ENCODE measurements at places on chromosomes 3 and 15. TPM values are rescaled to one million over a fixed set of nuclear protein-coding genes. Genes with fewer than 3 reads are reported as not detected.

GPR176 gene
- 0.16 TPM for total RNA-seq

FBXO40 gene
- total RNA-seq: not detected

FMN1 gene
- total RNA-seq: not detected

MCTP2 gene
- total RNA-seq: 18.3 TPM

DNA sequence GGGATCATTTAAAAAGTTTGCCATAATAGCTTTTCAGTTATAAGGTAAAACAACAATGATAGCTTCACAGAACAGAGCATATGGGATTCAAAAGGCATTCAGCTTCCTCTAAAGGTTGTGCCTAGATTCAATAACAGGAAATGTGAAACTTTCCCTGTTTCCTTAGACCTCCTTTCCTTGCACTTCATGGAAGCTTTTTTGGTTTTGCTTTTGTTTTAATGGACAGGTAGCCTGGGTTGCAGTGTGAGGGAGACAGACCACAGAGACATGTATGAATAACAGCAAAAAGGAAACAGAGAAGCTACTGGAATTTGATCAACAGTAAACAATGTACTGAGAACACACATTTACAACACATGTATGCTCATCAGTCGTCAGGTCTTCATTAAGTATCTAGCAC lies 2.3 kb upstream of the TNFAIP8L3 start:
- H3K27me3 ChIP-seq: peaks cover 60% of the 10 kb centered on the region
- H3K4me1 ChIP-seq: peaks cover 12% of the 10 kb centered on the region
- H3K36me3 ChIP-seq: no peaks in the 10 kb centered on the region
- no peak overlapping the region for H3K4me3 ChIP-seq
- DNase-seq: no peak
- no peak overlapping the region for H3K27ac ChIP-seq

GRCh38 chr3:148089171-148089570 lies 608.5 kb upstream of the AGTR1 start:
- H3K36me3 ChIP-seq: no peaks in the 10 kb centered on the region
- no peak overlapping the region for H3K4me3 ChIP-seq
- H3K27ac ChIP-seq: no peak overlapping the region
- DNase-seq: no peak
- no peaks in the 10 kb centered on the region for H3K4me1 ChIP-seq
- no peaks in the 10 kb centered on the region for H3K27me3 ChIP-seq

DNA sequence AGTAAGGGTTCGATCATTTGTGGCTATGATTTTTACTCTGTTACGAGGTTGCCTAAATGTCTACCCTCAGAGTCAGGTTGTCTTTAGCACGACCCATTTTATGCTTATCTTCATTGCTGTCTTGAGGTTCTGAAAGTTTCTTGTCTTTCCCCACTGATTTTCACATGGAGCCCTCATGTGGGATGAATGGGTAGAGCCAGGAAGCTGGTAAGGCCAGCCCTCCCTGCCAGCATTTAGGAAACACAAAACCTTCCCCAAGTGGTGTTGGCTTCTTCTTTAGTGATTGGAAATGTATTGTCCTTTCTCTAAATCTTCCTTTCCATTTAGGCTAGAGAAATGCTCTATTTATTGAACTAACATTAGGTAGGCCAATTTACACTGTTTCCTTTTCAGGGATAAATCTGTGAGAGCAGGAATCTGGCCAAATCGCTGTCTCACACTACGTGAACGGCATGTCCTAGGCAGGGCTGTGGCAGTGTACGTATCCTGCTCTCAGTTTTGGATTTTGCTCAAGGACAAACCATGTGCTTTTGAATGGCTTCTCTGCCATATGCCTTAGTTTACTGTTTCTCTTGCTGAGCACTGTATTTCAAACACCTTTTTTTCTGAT lies 43.7 kb downstream of the MYZAP start:
- H3K27ac ChIP-seq: no peak overlapping the region
- no peaks in the 10 kb centered on the region for H3K36me3 ChIP-seq
